ENCODE measurements at places on chromosomes 3 and 15.

- no peak for DNase-seq
Measured at GRCh38 chr3:100150473-100150872, 36.2 kb upstream of the FILIP1L start.

DNA sequence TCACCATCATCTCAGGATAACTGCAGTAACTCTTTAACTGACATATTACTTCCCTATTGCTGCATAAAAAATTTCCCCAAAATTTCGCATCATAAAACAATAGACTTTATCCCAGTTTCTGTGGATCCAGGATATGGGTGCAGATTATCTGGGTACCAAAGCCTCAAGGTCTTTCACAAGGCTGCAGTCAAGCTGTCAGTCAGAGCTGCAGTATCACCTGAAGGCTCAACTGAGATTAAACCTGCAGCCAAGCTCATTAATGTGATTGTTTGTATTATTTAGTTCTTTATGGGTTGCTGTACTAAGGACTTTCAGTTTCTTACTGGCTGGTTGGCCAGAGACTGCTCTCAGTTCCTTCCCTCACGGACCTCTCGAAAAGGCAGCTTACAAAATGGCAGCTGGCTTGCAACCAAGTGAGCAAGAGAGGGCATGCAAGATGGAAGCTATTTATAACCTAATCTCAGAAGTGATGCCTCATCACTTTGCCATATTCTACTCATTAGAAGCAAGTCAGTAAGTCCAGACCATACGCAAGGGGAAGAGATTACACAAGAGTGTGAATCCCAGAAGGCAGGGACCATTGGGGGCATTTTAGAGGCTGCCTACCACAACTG is 54.9 kb downstream of the DCUN1D1 start:
- DNase-seq = no peak

- no peak for DNase-seq
Measured at GRCh38 chr15:73296609-73297353, 72.0 kb downstream of the HCN4 start.

DNA sequence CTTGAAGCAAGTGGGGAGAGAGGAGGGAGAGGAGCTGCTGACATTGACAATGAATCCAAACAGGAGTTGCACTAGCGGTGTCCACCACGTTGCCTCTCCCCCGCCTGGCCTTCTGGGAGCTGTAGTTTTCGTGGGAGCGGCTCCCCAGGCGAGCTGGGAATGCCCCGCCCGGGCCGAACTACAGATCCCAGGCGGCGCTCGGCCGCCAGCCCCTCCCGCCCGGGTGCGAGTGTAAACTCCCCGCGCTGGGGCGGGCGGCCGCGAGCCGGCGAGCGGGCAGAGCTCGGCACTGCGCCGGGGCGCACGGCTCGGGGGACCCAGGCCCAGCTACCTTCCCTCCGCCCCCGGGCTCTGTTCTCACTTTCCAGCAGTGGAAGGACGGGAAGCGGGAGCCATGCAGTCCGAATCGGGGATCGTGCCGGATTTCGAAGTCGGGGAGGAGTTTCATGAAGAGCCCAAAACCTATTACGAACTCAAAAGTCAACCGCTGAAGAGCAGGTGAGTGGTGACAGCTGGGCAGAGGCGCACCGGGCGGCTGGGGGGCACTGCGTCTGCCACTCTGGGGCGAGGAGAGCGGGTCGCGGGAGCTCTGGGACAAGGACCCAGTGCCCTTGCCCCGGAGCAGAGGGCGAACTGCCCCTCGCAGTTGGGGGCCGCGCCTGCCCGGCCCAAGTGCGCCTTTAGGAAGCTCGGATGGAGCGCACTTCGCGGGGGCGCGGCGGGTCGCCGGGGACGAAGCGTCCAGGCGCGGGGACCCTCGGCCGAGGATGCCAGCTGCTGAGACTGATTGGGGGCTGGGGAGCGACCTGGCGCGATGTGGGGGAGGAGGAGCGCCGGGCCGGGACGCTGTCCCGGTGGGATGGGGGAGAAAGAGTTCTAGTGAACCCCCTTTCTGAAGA is at the start of gene MITF:
MITF (plus strand) TSS at position 261 of the 899 bp plus-strand sequence; CDS start at position 395, 134 bp downstream.
- no peak for DNase-seq

DNA sequence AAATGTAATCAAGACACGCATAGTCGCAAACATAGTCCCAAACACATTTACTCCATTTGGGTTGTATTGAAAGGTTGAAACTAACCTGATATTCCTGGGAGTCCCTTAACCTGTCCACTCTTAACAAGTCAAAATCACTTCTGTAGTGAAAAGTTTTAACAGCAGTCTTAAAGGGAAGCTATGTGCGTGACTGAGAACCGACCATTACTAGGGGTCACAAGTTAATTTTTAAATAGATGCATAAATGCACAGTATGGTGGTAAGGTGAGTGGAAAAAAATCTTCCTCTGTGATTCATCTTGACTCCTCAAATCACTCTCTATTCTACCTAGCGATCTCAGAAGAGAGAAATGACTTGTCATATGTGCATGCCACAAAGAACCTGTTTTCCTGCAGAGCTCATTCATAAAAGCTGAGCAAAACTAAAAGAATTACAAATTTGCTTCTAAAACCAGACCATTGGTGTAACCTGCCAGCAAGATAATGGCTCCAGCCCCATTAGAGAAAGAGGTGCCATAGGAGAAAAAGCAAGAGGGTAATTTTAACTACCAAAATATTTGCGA is 4.8 kb downstream of the GPR15 start:
- DNase-seq = no peak

- DNase-seq = no peak
Measured at GRCh38 chr3:172536505-172536904, 13.3 kb upstream of the TNFSF10 start.

DNA sequence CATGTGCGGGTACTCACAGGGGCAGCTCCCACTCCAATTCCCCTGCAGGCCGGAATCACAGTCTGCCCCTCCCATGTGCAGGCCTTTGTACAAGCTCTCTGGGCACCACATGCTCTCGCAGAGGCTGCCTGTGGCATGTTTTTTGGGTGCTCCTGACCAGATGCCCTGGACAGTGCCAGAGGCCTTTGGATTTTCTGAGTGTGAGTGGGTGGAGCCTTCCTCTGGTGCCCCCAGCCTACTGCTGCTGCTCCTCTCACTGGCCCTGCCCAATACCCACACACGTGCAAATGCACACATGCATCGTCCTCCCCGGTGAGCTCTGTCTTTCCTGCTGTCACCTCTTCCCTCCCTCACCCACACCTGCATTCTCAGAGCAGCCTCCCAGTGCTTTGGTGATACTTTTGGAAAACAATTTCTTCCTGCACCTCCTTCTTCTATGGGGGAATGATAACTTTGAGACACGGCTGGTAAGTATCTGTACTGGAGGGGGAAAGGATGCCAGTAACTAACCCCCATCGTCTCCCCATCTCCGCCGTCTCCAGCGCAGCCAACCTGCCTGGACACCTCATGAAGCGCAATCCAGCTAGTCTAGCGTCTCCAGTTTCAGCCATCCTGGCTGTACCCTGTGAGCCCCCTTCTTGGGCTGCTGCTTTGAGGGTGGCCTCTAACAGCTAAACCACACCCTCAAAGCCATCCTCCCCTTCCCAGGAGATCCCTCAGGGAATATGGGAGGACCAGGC is 229.4 kb upstream of the TOPAZ1 start:
- DNase-seq = no peak

GRCh38 chr3:22334996-22335395 is 584.0 kb upstream of the ZNF385D start:
- DNase-seq = no peak

DNA sequence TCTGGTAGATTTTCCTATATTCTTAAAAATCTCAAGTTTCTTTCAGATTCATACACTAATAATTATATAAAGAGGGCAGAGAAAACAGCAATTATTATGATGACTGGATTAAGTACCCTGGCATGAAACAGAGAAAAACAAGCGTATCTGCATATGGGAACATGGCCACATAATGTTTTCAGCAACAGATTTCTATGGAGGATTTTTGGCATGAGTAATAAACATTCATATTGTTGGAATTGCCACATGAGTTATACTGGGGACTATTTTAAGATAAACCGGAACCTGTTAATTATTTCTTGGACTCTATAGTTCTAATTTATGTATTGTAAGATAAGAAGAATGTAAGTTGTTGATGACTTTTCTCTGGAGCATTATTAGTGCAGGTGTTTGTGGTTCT is 112.7 kb downstream of the OXSM start:
- DNase-seq = no peak

GRCh38 chr3:36965440-36965839 is 20.6 kb upstream of the TRANK1 start:
- DNase-seq = no peak

DNA sequence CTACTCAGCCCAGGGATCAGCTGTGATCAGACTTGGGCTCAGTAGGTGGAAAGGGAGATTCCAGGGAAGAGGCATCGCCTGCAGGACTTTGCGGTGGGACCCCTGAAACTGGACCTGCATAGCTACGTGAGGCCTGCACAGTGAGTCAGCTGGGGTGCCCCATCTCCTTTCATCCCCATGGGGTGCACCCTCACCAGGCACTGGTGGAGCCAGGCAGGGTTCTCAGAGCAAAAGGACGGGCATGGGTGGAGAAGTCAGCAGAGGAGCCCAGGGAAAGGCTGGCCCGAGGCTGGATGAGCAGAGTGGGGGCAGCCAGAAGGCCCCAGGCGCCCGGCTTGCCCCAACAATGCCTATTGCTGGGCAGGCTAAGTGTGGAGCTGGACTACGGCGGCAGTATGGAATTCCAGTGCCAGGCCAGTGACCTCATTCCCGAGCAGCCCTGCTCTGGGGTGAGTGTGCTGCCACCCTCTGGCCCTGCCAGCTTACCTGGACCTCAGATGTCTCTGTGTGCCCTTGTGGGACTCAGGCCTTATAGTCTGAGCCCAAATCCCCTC is 19.7 kb downstream of the ACAA1 start:
- no peak for DNase-seq

DNA sequence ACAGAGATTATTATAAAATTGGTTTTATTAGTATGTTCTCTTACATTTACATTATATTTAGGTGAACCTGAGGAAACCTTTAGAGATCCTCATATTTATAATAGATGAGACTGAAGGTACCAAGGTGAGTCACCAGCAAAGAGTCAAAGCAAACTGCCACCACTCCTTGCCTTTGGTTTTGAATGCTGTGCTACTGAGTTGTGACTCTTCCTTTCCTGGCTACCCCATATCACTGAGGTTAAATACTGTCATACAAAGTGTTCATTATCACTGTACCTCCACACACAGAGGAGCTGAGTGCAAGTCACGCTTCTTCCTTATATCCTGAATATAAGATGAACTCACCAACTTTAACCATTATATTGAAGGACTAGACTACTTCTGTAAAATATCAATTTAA is 168.2 kb downstream of the CBLB start:
- no peak for DNase-seq

All from vagina (tissue), 2 donors.